Activated CD4-positive, alpha-beta T cell treated with anti-CD3 and anti-CD28 coated beads, Interleukin-2, amount 50 U/mL, for 1 hour (primary cell): ENCODE measurements at places on chromosomes 4 and X.

DNA sequence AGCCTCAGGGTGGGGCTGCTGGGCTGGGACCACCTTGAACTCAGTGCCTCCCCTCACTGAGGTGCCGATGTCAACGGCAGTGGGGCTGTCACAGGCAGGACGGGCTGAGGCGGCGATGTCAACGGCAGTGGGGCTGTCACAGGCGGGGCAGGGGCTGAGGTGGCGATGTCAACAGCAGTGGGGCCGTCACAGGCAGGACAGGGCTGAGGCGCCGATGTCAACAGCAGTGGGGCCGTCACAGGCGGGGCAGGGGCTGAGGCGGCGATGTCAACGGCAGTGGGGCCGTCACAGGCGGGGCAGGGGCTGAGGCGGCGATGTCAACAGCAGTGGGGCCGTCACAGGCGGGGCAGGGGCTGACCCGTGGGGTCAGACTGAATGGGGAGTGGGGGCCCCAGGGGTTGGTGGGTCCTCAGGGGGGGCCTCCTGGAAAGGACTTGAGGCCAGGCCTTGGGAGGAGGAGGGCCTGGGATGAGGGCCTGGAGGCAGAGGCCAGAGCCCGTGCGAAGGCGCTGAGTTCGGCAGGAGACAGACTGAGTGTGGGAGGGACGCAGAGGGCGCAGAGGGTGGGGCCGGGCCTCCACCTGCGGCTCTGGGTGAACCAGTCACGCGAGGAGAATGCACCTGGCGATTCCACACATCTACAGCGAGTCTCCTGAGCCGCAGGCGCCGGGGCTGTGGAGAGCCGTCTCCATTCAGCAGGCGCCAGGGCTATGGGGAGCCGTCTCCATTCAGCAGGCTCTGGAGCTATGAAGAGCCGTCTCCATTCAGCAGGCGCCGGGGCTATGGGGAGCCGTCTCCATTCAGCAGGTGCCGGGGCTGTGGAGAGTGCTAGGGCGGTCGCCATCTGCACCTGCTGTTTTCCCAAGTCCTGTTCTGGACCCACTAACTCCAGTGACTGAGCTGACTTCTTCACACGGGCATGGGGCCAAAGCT lies 22.9 kb downstream of the ATP5ME start:
- DNase-seq, result no peak

DNA sequence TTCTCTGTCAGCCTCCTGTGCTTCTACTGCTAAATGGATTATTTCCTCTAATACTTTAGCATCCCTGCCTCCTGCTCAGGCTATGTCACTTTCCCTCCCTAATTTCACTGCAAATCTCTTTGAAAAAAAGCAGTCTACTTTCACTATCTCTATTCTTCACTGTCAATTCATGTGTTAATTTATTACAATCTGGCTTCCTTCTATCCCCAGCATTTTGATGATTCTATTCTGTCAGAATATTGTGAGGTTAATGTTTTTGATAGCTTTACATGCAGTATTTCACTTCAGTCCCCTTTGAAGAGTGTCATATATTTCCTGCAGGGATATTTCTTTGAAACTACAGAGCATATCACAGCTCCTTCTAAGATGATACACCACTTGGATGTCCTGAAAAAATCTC lies 203.2 kb downstream of the GRID2 start:
- no peak for DNase-seq

DNA sequence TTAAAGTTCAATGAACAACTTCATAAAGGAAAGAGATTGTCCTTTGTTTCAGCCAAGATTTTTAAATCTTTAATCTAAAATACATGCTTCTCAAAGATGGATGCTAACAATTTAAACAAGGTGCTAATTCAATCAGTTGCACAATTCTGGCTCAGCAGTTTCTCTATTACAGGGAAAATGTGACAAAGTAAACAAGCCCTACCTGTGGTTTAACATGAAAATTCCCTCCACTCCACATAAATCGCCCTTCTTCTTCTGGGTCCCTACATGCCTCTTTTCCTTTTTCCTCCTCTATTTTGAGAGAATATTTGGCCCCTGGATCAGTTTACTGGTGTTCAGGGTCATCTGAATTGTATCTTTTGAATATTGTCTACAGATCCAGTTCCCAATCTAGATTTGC lies 80.6 kb downstream of the FRYL start:
- no peak for DNase-seq

- no peak for DNase-seq
Observed at GRCh38 chr4:144288011-144288903, 147.7 kb upstream of the GYPA start.

GRCh38 chr4:171390626-171391025 lies 422.6 kb upstream of the GALNTL6 start:
- DNase-seq, result no peak

DNA sequence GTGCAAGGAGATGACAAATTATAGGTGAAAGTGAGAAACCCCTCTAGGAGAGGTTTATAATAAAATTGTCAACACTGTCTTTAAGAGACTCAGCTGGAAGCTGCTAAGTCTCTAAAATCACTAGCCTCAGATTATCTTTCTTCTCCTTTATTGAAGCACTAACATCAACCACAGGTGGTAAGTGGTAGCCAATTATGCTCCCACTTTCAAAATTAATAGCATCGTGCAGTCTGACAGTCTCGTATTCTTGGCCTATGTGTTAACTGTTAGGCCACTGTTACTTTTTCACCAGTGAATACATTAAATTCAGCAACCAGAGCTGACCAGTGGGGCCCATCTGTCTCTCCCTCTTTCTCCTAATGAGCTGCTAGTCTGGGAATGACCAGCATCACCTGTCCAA lies 674.1 kb downstream of the RAPGEF2 start:
- DNase-seq, result no peak
